ENCODE measurements at places on chromosomes 4 and X.

GRCh38 chr4:164847016-164847415, 30.0 kb upstream of the APELA start:
- no peak for DNase-seq

DNA sequence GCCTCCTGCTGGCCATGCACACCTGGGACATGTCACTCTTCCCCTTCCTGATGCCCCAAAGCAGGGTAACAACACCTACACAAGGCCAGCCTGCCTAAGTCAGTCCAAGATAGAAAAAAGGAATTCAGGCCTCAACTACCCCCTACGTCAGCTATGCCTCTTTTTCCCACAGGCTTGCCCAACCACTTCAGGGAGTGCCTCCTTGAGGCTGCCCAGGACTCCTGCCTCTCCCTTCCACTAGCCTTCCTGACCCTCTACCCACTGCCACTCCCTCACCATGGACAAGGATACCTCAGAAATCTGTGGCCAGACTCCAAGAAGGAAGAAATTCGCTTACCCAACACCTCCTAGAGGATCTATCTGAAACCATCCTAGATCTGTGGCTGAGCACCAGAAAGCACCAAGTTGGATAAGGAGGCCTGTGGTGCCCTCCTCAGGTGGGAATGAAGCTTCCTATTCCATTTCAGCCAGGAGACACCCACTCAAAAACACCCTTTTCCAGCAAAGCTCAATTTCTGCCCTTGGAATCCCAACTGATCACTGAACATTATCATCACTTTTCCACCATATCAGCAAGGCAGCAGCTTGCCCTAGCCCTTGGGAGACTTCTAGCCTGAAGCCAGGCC, 1.8 kb downstream of the KDM5C start:
- DNase-seq, result no peak

- DNase-seq, result no peak
Measured at GRCh38 chr4:84856468-84857049, 109.9 kb downstream of the WDFY3 start.

- DNase-seq, result peak; percentile 59
Measured at GRCh38 chrX:12791257-12792228, at the start of gene PRPS2. Gene PRPS2 (plus strand): TSS chrX:12791412. CDS start chrX:12791498, 86 bp downstream.
